ENCODE measurements at places on chromosomes 2 and 18. TPM values are rescaled to one million over a fixed set of nuclear protein-coding genes. Genes with fewer than 3 reads are reported as not detected.

DNA sequence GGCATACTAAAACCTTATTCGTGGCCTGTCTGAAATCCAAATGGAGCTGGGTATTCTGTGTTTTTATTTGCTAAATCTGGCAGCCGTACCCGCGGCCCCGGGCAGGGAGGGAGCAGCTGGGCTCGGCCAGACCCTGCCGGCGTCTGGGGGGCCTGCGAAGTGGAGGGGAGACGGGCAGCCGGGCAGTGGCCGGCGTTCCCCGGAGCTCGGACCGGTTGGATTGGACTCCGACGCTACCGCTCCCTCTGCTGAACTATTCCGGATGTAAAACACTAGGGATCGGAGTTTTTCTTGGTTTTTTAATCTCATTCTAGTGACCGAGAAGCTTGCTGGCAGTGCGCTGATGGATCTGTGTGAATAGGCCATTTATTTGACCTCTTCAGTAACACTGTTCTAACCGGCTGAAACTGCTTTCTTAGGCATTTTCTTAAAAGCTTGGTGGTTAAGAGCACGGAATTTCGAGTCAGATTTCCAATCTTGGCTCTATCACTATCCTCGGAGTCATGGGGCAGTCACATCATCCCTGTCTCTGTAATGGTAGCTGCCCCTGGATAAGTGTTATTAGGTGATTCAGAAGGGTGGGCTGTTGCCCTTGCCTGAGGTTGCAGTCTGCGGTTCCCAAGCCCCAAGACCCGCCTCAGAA, 694 bp downstream of the UNC50 start:
- DNase-seq, result no peak

CCDC88A gene
- 70.6 TPM for total RNA-seq

VIL1 gene
- total RNA-seq, result 64.6 TPM

GRCh38 chr2:44981714-44982108, 27.5 kb downstream of the SIX2 start:
- no peak for DNase-seq

DNA sequence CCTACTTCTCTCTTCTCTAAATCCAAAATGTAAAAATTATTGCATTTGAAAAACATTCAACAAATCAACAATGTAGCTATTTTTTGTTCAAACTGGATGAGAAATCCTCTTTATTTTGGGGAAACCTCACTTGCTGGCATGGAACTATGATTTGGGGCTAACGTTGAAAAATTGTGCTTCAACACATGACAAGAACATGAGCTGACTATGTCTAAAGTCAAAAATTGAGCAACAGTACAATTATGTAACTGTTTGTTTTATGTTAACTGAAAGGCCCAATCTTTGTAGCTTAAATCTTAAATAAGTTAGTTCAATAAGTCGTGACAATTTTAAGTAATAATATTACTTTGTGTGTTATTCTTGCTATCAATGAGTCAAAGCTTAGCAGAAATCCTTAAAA, 67.3 kb downstream of the TMEFF2 start:
- no peak for DNase-seq

ELOA2 gene
- not detected for total RNA-seq

DNA sequence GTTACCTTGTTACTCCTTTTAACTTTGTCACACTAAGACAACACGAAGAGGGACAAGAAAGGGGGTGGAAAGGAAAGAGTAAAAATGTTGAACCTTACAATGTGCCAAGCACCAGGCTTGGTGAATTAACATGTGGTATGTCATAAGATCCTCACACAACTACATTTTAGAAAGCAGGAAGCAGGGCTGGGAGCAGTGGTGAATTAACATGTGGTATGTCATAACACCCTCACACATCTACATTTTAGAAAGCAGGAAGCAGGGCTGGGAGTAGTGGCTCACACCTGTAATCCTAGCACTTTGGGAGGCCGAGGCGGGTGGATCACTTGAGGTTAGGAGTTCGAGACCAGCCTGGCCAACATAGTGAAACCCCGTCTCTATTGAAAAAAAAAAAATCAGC, 159.3 kb upstream of the CHAC2 start:
- DNase-seq, result no peak

DNA sequence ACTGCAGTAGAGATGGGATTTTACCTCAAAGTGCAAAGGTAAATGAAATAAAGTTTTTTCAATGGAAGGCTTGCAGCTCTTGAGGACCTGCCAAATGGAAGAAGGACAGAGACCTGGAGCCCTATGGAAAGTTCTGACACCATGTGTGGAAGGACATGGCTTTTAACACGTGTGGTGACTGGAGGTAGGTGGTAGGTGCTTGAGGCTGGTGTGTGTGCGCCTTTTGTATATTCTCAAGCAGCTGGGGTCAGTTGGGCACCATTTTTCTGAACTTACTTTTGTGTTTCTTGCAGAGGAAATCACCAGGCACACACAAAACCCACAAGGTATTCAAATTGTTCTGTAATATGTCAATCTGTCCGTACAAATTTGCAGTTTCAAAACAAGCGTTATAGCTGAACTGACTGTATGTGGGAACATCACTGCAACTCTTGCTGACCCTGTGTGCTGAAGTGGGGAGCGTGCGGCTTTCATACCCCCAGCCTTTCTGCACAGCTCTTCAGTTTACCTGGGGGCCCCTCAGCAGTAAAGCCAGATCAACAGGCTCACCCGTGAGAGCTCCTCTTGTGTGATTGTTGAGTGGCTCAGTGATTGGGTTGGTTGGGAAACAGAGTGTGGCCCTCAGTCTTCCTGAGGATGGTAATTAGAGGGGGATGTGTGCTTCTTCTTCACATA, 363 bp downstream of the GREB1 start:
- no peak for DNase-seq

TTC27 gene
- total RNA-seq, result 13.5 TPM

ZNF142 gene
- total RNA-seq, result 35.0 TPM

NCKAP5 gene
- total RNA-seq, result 7.7 TPM

LANCL1 gene
- total RNA-seq, result 55.9 TPM

- no peak for DNase-seq
Observed at GRCh38 chr2:120352696-120353590, 7.0 kb downstream of the INHBB start.

DNA sequence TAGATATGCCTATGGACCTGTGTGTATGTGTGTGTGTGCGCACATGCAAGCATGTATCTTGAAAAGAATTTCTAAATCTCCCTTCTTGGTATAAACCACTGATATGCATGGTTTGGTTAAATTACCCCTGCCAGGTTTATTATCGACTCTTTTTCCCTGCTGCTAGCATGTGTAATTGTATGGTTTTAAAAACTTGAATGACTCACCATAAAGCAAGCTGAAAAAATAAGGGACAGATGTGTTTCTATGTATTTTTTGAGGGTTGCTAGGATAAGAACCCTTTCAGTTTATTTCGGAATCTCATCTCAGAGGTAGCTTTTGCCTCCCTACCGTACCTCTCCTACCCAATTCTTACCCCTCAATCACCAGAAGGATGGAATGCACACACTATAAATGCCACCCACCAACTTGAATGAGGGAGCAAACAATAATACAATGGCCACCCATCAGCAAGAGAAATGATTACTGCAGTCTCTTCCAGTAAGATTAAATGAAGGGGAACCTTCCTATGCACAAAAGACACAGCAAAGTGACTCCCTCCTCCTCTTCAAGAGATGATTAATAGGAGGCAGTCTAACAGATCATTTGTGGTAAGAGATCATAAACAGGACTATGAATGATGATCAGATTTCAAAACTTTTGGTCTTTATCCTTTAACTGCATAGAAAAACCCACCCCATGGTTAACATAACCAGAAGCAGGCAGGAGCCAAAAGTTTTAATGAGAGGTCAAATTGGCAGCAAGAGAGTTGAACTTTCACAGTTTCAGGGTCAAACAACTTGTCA, 357.2 kb downstream of the SATB2 start:
- DNase-seq, result no peak

RIT2 gene
- not detected for total RNA-seq

DNA sequence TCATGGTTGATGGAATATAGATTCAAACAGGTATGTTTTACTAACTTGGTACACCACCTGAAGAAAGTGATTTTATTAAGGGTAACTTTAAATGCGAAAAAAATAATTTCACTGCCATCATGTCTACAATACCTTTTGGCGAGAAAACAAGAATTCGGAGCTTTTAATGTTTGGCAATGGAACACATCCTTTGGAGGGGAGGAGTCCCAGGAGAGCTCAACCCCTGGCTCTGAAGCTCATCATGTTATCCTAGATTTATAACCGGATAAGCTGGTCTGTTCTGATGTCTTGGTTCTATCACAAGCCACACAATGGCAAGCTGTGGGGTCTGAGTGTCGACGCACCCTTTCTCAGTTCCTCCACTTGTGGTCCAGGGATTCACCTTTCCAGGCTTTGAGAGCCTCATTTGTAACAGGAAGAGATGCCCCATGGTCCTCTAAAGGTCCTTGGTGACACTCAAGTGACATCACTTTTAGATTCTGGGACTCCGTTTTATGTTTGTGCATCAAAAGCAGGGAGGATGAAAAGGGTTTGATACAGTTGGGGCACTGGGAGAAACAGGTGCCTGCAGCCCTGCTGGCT, 172.7 kb downstream of the BCL2 start:
- no peak for DNase-seq

- peak; percentile 47 for DNase-seq
Observed at GRCh38 chr2:106267997-106268396, 73.9 kb upstream of the UXS1 start.

GRCh38 chr2:66495788-66496640, 61.1 kb downstream of the MEIS1 start:
- no peak for DNase-seq

- DNase-seq, result no peak
Observed at GRCh38 chr18:77088963-77089722, 43.4 kb downstream of the MBP start.

DNA sequence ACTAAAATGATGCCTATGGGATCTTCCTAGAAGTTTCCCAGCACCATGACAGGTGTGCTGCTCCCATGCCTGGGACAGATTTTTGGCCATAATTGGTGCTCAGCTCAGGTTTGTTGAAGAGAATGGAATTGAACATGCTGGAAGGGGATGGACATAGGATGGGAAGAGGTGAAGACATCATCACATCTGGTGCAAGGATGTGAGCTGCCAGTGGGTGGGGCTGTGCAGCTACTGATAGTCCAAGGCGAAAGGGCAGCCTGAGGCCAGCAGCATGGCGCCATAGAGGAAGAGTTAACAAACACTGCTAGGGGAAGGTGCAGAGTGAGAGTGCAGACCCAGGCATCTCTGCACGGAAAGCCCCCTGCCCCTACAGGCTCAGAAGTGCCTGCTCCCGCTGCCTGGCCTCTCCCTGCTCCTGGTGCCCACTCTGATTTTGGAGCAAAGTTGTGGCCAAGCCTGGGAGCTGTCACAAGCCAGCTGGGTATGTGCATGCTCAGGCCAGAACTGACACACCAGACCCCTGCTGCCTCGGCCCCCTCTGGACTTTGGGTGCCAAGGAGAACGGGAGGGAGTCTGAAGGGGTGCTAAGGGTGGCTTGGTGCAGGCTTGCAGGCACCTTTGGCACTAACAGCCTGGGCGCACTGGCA, 178.6 kb downstream of the ZBTB7C start:
- no peak for DNase-seq

DNA sequence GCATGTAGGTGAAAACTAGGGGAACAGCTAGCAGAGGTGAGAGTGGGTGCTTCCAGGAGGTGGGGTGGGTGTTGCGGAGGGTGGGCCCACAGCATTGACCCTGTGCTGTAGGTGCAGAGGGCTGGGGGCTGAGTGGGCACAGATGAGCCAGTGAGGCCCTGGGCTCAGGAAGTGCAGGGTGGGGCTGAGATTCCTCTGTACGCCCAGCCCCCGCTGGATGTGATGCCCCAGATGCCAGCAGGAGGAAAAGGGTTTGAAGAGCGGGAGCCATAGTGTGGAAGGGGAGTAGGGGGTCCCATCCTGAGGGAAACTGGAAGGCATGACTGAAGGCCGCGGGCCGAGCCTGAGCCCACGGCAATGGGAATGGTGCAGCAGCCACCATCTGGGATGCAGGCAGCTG, 14.1 kb upstream of the OTOS start:
- DNase-seq, result no peak

MEP1B gene
- 2.7 TPM for total RNA-seq

AGXT gene
- total RNA-seq, result 0.51 TPM

- no peak for DNase-seq
Observed at GRCh38 chr2:68537809-68538208, 70.4 kb downstream of the APLF start.

C1QL2 gene
- 1.8 TPM for total RNA-seq

GRCh38 chr2:28155627-28156026, 237.0 kb upstream of the FOSL2 start:
- no peak for DNase-seq

- DNase-seq, result no peak
Observed at GRCh38 chr2:67008155-67008554, 389.0 kb upstream of the ETAA1 start.

IL1RL1 gene
- not detected for total RNA-seq

DNA sequence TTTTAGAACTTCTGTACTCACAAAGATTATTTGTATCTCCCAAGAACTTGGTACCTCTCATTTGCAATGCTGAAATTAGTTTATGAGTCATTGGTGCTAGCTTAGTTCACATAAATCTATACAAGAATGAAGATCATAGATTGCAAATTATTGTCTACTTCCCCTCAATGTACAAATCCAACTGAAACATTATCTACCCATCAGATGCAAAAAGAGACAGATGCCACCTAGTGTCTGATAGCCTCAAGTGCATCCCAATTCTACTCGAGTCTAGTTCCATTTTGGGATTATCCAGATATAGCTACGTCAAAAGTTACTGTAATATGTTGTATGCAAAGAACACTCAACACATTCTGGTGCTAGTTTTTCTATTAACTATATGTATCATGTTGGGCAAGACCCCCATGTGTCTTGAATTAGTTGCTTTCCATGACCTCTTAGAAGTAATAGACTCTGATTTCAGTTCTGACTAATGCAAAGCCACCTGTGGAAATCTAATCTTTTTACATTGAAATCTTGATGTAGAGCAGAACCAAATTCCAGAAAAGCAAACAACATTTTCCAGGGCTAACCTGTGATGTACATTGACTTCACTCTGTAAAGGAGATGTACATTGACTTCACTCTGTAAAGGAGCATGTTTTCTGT, 210.0 kb downstream of the RBM43 start:
- no peak for DNase-seq

GRCh38 chr2:190656301-190656700, 7.4 kb downstream of the NAB1 start:
- no peak for DNase-seq

GKN1 gene
- total RNA-seq, result 1.7 TPM

- no peak for DNase-seq
Observed at GRCh38 chr18:35379421-35379820, 2.3 kb upstream of the ZNF396 start.

LIMS3 gene
- 1.8 TPM for total RNA-seq

SKA1 gene
- total RNA-seq, result 14.0 TPM

COLEC11 gene
- total RNA-seq, result 0.33 TPM

SEMA4F gene
- 7.1 TPM for total RNA-seq

GRCh38 chr2:195520671-195521155, 136.3 kb upstream of the SLC39A10 start:
- DNase-seq, result no peak

NIFK gene
- 55.5 TPM for total RNA-seq

GRCh38 chr18:39274535-39274934, 1708.9 kb upstream of the CELF4 start:
- no peak for DNase-seq

TRPM8 gene
- total RNA-seq, result 0.60 TPM

Measured in type B pancreatic cell (in vitro differentiated cells).